Endodermal cell (in vitro differentiated cells): ENCODE measurements at places on chromosomes 11 and 22. TPM values are rescaled to one million over a fixed set of nuclear protein-coding genes. Genes with fewer than 3 reads are reported as not detected.

GRCh38 chr11:74819400-74819799, 70.8 kb downstream of the RNF169 start:
- no peak for DNase-seq

DNA sequence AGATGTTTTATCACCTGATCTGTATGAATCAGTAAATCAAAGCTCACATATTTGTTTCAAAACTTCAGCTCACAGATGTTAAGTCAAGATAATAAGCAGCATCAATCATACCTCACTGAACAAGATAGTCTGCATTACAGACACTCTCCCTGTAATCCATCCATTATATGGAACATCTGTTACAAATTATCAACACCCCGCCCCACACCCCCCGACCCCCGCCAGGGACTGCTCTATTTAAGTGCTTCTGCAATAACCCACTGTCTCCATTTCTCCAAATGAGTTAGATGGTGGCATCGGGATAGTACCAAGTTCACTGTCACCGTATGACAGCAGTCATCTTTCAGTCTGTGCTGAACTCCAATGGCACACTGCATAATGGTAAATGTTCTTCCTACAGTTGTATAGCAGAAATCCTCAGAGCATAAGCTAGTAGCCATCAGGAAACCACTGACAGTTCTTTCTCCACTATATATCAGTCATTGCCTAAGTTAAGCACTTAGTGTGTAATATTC, 447.0 kb upstream of the ARHGAP42 start:
- DNase-seq: no peak

GRCh38 chr22:21033895-21034294, 1.5 kb upstream of the SLC7A4 start:
- DNase-seq: no peak

GRCh38 chr22:19118329-19118880, 3.8 kb downstream of the DGCR2 start:
- DNase-seq: no peak

- no peak for DNase-seq
Observed at GRCh38 chr11:126185259-126186024, 26.0 kb downstream of the RPUSD4 start.

GRCh38 chr11:21109341-21109740, 440.0 kb downstream of the NELL1 start:
- no peak for DNase-seq

DNA sequence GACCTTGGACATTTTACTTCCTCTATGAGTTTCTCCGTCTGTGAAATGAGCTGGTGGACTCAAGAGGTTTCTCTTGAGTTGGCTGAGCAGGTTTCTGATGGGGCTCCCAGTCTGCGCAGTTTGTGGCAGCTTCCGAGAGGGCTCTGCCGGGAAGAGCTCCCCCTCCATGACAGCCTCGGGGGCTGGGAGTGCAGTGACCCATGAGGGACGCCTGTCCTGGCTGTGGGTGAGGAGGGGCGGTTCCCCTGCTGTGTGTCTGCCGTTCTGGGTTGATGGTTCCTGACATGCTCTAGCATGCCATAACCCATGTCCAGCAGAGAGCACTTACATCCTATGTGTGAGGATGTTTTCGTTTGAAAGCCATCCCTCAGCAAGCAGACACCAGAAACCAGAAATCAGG, 14.8 kb downstream of the CSF2RB start:
- DNase-seq: peak; percentile 27

DNA sequence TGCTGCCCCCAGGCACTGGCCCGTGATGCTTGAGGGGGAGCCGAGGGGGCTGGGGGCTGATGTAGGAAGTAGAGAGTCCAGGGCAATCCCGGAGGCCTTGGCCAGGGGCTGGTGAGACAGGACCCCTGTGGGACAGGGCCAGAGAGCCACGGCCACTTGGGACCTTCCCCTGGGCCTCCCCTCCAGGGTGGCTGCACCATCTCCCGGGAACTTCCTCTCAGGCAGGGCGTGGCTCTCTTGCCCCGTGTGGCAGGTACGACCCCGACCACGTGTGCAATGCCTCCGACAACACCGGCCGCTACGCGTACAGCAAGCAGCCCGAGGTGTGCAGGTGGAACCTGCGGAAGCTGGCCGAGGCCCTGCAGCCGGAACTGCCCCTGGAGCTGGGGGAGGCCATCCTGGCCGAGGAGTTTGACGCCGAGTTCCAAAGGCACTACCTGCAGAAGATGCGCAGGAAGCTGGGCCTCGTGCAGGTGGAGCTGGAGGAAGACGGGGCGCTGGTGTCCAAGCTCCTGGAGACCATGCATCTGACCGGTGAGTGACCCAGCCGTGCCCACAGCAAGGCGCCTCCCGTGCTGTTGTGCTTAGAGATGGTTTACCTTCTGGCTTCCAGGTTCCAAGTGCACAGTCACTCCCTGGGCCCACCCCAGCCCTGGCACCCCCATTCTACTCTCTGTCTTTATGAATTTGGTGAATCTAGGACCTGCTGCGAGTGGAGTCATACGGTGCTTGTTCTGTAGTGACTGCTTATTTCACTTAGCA, 9.7 kb downstream of the SELENOO start:
- DNase-seq: no peak

- DNase-seq: peak; percentile 67
Observed at GRCh38 chr11:31797190-31798056, 13.7 kb downstream of the PAX6 start.

- DNase-seq: peak; percentile 55
Observed at GRCh38 chr11:26297189-26297975, 34.5 kb upstream of the ANO3 start.

GRCh38 chr11:134524201-134524600, 112.2 kb upstream of the B3GAT1 start:
- no peak for DNase-seq

DNA sequence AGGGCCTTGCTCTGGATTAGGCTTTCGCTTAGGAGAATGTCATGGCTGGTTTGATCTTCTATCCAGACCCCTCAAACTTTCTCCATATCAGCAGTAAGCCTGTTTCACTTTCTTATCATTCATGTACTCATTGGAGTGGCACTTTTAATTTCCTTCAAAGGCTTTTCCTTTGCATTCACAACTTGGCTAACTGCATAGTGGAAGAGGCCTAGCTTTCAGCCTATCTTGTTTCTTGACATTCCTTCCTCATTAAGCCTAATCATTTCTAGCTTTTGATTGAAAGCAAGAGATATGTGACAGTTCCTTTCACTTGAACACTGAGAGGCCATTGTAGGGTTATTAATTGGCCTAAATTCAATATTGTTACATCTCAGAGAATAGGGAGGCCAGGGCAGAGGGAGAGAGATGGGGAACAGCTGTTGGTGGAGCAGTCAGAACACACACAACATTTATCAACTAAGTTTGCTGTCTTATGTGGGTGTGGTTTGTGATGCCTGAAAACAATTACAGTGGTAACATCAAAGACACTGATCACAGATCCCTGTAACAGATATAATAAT, 37.7 kb upstream of the APOBEC3A start:
- DNase-seq: no peak

GRCh38 chr22:47696776-47697175, 934.3 kb downstream of the TBC1D22A start:
- no peak for DNase-seq

GRCh38 chr11:20116825-20117224, 43.5 kb downstream of the DBX1 start:
- DNase-seq: no peak

DNA sequence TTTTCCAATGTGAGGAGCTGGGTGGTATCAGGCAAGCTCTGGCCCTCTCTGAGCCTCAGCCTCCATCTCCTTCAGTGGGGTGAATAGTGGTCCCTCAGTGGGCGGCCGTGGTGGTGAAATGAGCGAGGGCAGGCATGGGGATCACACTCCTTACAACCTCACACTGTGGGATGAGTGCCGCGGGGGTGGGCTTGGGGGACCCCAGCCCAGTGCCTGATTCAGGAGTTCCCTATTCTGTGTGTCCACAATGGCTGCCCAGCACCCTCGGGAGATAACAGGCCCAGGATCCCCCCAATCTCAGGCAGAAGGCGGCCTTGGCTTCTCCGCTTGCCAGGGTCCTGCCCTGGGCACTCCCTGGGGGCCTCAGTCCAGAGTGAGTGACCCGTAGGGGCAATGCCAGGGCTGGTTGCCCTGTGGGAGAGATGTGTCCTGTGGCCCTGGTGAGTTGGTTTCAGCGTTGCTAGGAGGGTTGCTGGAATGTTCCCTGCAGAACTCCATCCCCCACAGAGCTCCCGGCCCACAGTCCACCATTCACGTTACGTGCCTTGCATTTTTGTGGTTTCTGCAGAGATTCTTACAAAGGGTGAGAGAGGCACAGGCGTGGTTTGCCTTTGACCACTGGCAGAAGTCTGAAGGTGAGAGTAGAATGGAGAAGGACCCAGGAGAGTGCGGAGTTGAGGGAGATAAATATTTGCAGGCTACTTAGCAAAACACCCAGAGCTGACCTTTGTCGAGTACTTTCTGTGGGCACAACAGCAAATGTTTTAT, 2.9 kb downstream of the ALDH3B1 start:
- no peak for DNase-seq

GRCh38 chr22:37416827-37417226, 10.5 kb downstream of the ELFN2 start:
- DNase-seq: peak; percentile 65

GRCh38 chr11:2510626-2511402, 66.0 kb downstream of the KCNQ1 start:
- no peak for DNase-seq

- no peak for DNase-seq
Observed at GRCh38 chr11:123588864-123589262, 65.6 kb downstream of the SCN3B start.

GRCh38 chr11:8933931-8934330, 1.2 kb upstream of the C11orf16 start:
- peak; percentile 70 for DNase-seq

DNA sequence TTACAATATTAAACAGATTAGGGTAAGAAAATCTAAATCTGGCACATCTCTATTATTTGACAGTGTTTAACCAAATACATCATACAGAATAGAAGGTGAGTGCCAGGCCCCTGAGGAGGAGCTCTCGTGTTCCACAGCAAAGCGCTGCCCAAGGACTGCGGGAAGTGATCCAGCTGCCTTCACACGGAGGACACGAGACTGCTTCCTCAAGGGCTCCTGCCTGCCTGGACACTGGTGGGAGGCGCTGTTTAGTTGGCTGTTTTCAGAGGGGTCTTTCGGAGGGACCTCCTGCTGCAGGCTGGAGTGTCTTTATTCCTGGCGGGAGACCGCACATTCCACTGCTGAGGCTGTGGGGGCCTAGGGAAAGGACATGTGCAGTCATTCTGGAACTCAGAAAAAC, 71.1 kb downstream of the NCAPD3 start:
- no peak for DNase-seq

Gene CCDC188
- total RNA-seq: not detected in 2 replicates

Gene EFCAB6
- 1.4 to 1.8 TPM (median 1.6 TPM) in 3 replicates for total RNA-seq

Gene KCNK4
- total RNA-seq: not detected in 2 replicates

Gene TPBGL
- 0.13 and 0.14 TPM in 2 replicates for total RNA-seq

Gene KDM4E
- total RNA-seq: not detected in 3 replicates
